ENCODE measurements at places on chromosomes 2 and 18.

DNA sequence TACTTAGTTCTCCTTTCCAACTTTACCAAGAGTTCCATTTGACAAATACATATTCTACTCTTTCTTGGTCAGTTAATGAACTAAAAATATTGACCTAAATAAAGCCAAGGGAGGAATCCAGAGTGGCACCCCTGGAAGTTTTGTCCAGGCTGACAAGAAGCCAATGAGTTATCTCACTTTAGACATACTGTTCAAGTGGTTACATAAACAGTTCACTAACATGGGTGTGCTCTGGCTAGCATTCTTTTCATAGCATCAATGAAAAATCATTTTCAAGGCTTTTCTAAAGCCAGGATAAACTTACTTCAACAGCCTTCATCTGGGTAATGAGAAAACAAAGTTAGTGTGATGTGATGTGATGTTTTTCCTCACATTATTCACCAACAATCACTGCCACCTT is 649.4 kb downstream of the TDRD15 start:
- DNase-seq, result no peak

GRCh38 chr2:86195808-86196387 is 636 bp upstream of the IMMT start:
- no peak for DNase-seq

GRCh38 chr2:24049485-24050021 is at the start of gene FKBP1B:
FKBP1B (plus strand) TSS chr2:24049741; CDS start chr2:24049850, 109 bp downstream.
- peak; percentile 43 for DNase-seq

- DNase-seq, result no peak
Measured at GRCh38 chr2:56613920-56614319, 430.1 kb downstream of the CCDC85A start.

- no peak for DNase-seq
Measured at GRCh38 chr18:63158676-63159291, 160.8 kb downstream of the BCL2 start.

- DNase-seq, result no peak
Measured at GRCh38 chr2:205988274-205988673, 97.7 kb downstream of the INO80D start.

- no peak for DNase-seq
Measured at GRCh38 chr2:121333834-121334558, 49.0 kb upstream of the TFCP2L1 start.

- no peak for DNase-seq
Measured at GRCh38 chr2:14902953-14903352, 270.4 kb downstream of the LRATD1 start.

DNA sequence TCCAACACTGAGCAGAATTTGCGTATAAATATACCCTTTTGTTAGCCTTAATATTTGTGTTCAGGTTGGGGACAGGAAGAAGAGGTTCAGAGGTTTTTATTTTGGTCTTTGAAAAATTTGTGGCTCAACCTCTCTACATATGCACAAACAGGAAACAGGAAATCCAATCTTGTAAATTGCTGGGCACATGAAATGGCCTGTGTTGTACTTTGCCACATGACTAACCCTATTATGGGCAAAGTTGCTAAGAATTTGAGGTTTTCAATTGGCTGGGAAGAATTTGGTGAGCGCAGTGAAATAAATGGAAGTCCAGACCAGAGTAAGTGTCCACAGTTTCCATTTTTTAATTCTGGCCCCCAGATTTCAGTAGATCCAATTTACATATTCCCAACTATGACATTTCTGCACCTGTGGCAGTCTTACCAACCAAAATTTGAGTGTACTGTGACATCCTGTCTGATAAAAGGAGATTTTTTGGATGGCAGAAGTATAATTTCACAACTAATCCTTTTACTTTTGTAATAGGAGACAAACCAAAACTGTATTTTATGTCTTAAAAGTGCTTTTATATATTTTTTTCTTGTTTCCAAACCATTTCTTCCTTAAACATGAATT is 63.6 kb downstream of the COX7A2L start:
- no peak for DNase-seq

- DNase-seq, result no peak
Measured at GRCh38 chr2:232749331-232749730, 27.0 kb downstream of the KCNJ13 start.

GRCh38 chr2:47568164-47568850 is 165.4 kb downstream of the MSH2 start:
- DNase-seq, result no peak

DNA sequence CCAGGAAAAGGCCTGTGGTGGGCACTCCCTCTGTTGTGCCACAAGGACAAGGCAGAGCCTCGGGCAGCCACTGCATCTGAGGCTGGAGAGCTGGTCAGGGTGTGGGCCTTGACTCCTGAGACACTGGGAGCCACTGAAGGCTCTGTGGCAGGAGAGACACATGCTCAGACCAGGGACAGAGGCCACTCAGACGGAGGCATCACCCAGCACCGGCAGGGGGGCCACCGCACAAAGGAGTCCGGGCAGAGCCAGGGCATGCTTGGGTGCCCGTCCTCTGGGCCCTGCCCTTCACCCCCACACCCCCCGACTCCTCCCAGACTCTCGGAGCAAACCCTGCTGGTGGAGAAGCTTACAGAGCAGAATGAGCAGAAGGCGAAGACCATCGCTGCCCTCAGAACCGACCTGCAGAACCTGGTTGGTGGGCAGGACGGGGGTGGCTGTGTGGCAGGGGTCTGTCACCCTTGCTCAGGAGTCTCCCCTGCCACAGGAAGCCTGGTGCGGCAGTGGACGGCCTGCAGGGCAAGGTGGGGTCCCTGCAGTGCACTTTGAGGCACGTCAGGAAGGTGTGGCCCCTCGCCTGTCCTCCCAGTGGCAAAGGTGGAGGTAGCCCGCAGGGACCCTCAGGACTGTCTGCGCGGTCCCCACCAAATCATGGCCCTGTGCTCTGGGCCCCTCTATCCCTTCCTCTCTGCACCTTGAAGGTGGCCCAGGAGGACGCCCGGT is 26.0 kb downstream of the CROCC2 start:
- DNase-seq, result no peak

DNA sequence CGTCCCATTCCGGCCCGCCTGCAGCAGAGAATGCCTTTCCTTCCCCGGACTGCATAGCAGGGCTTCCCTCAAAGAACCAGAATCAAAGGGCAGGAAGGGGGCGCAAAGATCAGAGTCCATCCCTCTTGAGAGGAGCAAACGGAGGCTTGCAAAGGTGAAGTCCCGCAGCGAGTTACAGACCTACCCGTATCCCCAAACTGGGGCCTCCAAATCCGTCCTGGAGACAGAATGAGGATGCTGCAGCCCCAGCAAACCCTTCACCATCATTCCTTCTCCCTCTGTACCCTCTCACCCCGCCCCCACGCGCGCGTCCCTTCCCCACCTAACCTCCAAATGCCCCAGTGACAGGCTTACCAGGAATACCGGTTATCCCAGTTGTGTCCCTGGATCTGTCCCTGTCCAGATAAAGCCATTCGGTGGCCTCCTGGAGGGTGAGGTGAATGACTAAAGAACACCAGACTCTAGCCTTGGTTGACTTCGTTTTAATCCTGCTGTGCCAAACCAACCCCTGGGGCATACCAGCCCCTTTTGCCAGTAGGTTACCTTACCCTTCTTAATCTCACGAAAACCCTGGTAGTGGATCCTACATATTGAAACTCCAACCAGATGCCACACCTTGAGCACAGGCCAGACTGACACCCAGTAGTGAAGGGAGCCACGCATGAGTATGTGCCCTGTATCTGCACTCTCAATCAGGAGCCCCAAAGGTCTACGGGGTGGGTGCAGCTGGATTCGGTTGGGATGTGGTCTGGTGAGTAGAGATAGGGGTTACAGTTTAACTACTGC is 961 bp upstream of the SLC40A1 start:
- DNase-seq, result no peak

DNA sequence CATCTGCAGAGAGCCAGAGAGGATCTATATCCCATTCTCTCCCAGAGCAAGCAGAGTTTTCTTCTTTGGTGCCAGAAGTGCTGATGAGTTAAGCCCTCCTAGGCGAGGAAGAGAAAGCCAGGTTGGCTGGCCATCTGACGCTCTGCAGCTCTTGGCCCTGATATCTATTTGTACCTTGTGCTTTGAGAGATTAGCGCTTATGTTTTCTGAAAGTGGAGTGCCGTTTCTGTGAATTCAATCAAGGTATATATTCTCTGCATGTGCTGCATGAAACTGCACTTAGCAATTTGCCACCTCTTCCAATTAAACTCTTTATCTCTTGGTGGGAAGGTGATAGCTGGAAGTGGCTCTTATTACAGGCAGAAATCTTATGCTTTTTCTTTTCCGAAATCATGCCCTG is 177.5 kb downstream of the LPIN1 start:
- DNase-seq, result no peak

DNA sequence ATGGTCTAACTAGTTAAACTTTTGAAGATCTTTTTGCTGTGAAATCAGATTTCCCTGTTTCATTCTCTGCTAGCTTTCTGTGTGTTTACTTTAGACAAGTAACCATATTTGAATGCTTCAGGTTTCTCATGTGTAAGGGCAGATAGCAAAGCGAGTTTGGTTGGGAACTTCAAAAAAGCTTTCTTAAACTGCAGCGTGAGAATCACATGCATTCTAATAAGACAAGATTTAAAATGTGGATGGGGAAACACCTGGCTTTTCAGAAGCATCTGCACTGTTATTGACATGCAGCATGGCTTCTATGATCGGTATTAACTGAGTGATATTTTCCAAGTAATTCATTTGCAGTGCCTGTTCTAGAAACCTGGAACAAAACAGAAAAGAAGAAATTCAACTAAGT is 119.3 kb downstream of the ABCA12 start:
- no peak for DNase-seq

GRCh38 chr2:238203973-238204683 is 633 bp upstream of the ILKAP start:
- no peak for DNase-seq

GRCh38 chr2:227834423-227834822 is 20.8 kb downstream of the CCL20 start:
- no peak for DNase-seq

DNA sequence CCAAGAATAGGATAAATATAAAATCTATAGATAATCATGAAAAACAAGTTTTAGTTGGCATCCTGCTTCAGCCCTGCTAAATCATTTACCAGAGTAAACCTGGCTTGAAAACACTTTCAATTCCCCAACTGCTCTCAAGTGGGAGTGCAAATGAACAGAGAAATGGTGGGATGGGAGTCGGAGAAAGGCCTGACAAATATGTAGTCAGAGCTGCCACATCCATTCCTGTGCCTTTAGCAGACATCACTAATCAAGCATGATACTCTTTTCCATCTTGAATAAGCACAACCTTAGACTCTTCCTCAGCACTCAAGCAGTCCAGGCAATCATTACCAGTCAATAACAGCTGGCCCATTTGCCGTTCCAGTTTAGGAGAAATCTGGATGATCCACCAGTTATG is 101.3 kb downstream of the ANKRD44 start:
- DNase-seq, result no peak

DNA sequence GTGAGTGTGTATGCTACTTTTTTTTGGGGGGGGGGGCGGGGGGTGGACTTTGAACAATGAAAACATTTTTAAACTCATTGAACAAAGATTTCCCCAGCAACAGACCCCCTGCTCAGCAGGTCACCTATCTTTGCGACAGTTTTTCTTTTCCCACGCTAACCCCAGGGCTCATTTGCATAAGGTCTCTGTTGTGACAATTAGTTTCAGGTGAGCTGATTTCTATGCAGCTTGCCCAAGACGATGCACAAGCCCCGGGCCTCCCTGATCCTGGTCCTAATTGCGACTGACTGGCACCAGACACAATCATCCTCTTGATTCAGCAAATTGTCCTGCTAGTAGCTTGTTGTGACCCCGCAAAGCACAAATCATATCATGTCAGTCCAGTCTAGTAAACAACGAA is 40.3 kb downstream of the ZEB2 start:
- no peak for DNase-seq

DNA sequence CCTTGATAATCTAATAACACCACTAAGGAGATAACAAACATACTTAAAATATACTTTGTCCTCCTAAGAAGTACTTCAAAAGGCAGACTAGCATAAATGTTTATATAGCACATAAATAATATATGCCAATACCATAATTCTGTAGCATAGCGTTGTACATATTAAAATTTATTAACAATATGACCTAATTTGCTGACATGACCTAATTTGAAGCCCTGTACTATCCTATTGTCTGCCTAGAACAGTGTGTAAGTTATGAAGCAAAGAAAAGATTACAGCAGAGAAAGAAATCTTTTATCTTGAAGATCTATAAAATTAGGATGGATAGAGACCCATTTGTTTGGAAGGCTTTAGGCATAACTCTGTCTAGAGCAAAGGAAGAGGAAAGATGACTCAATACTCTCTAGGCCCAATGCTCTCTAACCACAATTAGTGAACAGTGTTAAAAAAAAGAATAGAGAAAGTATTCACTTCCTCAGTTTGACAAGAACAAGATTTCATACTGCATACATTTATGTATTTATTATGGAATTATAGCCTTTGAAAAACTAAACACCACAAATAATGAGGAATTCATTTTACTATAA is 231.3 kb downstream of the ZRANB3 start:
- no peak for DNase-seq

- DNase-seq, result no peak
Measured at GRCh38 chr2:187916799-187917198, 362.6 kb upstream of the TFPI start.

GRCh38 chr2:30503695-30504052 is 56.6 kb downstream of the LCLAT1 start:
- no peak for DNase-seq

DNA sequence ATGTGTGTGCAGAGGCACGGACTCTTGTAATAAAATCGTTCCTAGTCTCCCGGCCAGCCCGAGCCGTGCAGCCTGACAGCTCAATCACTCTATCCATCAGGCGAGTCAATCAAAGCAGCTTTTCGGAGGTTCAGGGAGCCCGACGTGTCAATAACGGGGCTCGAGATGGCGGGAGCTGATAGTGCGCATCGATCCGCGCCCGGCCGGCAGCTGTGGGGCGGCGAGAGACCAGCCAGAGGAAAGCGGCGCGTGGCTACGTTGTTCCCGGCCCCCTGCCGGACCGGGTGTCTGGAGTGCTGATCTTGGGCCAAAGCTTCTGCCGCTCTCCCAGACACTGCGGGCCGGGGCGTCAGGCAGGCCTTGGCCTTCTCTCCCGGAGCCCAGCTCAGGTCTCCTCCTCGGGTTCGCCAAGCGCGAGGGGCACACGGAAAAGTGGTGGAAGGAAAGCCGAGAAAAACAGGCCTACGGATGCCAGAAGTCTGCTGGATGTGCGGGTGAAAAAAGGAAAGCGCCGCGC is 2.4 kb downstream of the EN1 start:
- no peak for DNase-seq

All from stimulated activated CD4-positive, alpha-beta T cell treated with anti-CD3 and anti-CD28 coated beads, Interleukin-2, amount 100 ng/mL, for 48 hours (primary cell).